Fibroblast of pulmonary artery (primary cell): ENCODE measurements at places on chromosomes 11 and 22.
A peak's percentile ranks its signal among the peaks of the same experiment; 100 is the strongest.

DNA sequence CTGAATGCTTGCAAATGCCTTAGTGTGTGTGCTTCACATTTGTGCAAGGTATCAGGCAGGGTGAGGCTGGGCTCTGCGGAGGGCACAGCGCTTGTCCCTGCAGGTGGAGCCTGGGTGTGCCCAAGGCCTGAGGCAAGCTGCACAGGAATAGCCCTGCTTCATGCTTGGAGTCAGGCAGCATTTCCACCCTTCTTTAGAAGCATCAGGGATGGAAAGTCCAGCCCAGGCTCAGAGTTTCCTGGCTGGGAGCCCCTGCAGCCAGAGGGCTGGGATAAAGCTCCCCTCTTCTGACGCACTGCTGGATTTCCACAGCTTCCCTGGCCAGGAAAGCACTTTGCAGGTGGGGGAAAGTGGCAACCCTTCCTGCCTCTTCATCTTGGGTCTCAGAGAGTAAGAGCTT lies 63.4 kb downstream of the GALNT18 start:
- no peak for DNase-seq

- DNase-seq, result no peak
Measured at GRCh38 chr11:47288066-47288465, 18.1 kb downstream of the MADD start.

DNA sequence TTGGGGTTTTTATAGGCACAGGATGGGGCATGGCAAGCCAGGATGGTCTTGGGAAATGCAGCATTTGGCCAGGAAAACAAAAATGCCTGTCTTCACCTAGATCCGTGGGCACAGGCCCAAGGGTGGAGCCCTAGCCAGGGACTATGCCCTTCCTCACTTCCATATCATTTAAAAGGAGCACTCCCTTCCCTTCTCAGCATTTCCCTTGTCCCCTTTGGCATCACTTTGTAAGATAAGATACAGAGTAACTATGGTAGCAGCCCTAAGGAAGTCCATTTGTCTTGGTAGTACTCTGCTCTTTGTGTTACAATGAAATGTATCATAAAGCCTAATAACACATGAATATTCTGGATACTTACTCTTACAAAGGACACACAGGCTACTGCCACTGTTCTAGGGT lies 1092.6 kb upstream of the TENM4 start:
- DNase-seq, result no peak

GRCh38 chr22:46053563-46054090 lies 76.7 kb upstream of the WNT7B start:
- peak; percentile 57 for DNase-seq

DNA sequence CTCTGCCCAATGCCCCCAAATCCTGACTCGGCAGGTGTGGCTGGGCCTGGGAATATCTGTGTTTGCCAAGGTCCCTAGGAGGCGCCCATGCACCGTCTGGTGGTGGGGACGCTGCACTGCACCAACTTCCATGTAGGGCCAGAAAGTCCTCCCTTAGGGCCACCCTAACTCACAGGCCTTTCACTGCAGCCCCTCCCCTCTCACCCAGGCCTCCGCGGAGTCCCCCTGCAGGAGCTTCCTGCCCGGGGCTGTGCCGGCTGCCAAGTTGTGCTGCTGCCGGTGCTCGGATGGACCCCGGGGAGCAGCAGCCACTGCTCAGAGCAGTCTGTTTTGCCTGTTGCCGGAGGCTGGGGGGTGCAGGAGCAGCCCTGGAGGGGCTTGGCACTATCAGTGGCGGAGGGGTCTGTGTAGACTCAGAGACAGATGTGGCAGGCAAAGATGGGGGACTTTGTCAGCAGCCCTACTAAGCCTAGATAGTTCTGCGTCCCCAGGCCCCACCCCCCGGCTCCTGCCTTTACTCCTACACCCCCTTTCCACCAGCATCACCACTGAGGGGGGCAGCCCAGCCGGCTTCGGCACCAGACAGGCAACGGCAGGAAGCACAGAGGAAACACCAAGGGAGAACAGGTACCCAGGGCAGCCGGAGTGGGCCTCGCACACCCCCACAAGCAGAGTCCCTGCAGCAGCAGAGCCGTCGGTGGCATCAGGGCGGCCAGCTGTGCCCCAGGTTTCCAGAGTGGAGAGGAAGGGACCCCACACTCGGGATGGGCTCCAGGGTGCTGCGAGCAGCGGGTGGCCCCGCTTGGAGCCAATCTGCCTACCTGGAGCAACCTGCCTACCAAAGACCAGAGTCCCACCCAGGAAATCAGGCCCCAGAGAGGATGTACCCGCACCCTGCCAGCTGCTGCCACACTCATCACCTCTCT lies 124.3 kb downstream of the TRIM29 start:
- peak; percentile 31 for DNase-seq

DNA sequence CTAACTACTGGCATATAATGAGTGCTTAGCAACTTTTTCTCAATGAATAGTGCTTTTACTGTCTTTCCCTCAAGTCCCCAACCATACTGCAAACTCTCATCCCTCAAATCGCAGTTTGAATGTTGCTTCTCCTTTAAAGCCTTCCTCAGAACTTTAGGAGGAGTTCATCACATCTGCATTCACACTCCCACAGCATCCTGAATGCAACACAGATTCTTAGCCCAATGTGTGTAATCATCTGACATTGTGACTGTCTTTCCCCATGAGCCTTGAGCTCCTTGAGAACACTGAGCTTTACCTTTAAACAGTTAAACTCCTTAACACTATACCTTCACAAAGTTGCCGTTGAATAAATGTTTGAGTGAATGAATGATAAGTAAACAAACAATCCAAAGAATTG lies 81.7 kb upstream of the FAM181B start:
- no peak for DNase-seq

DNA sequence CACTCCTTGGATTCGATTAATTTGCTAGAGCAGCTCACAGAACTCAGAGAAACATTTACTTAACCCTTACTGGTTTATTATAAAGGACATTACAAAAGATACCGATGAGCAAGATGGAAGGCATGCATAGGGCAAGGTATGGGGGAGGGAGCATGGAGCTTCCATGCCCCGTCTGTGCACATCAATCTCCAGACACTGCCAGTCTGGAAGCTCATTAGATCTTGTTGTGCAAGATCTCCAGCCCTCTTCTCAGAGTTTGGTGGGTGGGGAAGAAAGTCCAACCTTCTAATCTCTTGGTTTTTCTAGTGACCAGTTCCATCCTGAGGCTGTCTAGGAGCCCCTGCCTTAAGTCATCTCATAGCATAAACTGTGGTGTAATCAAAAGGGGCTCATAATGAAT lies 190.7 kb downstream of the UVRAG start:
- DNase-seq, result peak; percentile 16

- no peak for DNase-seq
Measured at GRCh38 chr22:24271386-24271854, 789 bp downstream of the SPECC1L start.

DNA sequence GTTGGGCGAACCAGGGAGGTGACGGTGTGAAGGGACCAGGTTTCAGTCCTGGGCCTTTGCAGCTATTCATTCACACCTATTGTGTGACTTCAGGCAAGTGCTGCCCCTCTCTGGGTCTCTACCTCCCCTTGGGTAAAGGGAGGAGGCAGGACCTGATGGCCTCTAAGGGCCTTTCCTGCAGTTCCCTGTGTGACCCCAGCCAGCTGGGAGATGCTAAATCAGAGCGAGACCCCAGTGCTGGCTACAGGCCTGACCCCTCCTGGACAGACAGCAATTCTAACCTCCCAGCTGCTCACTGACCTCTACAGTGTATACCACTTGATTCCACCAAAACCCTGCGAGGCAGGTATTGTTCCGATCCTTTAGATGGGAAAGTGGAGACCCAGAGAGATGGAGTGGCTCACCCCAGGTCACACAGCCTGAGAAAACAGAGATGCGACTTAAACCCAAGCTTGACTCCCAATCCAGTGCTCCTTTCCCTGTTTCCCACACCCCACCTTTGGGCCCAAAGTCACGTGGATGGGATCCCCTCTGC lies 6.2 kb downstream of the MAFF start:
- no peak for DNase-seq

DNA sequence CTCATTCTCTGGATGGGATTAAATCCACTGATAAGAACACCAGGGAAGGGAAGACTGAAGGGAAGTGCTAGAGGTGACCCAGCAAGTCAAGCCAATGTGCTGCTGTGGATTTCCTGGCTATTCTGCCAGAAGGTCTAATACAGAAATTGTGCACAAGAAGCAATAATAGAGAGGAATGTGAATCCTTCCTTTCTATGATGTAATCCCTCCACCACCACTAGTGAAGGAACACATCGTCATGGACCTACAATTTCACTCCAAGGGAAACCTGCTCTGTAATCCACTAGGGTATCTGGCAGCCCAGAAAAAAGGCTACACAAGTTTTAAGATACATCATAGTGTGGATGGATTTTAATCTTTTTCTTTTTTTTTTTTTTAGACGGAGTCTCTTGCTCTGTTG lies 17.4 kb downstream of the LARGE2 start:
- peak; percentile 20 for DNase-seq

DNA sequence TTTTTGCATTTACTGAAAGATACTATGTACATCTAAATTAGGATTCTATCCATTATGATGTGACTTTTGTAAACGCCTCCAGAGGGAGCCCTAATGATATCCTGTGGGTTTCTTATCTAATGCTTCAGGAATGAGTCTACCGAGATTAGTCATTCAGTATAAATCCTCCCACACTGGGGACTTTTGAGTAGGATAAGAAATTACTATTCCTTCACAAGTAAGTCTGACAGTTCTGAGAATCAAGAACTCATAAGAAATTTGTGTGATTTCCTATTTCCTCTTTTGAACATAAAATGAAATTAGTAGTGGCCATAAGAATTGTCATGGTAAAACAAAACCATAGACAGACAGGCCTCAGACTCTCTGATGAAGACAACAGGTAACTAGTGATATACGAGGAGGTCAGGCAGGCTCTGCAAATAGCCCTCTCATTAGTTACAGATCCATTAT lies 10.0 kb upstream of the OR5M1 start:
- peak; percentile 33 for DNase-seq

DNA sequence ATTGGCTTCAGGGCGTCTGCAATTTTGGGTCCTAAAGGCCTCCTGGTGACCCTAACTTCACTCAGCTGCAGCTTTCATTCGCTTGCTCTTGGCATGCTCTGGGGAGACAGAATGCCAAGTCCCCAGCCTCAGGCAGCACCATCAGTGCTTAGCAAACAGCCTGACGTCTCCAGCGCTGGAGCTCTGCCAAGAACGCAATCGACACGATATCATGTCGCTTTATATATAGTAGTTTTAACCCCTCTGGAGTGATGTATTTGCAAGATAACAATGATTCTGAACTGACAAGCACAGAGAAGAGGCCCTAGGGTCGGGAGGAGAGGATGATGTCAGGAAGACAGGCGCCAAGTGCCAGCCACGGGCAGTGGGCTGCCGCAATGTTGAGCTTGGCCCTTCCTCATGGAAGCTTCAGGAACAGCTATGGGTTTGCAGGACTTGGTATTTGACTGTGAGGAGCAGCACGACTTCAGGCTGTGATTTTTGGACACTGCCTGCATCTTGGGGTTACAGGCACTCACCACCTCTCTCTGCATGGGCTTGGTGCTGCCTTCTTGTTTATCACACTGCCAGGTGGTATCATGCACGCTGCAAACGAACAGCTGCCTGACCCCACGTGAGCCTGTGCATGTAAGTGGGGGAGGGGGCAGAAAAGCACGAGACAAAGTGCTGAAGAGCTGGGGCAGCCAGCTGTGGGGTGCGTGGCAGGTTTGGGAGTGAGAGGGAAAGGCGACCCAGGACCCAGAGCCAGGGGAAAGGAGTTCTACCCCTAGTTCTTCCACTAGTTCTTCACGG lies 26.1 kb downstream of the B3GAT1 start:
- DNase-seq, result no peak

DNA sequence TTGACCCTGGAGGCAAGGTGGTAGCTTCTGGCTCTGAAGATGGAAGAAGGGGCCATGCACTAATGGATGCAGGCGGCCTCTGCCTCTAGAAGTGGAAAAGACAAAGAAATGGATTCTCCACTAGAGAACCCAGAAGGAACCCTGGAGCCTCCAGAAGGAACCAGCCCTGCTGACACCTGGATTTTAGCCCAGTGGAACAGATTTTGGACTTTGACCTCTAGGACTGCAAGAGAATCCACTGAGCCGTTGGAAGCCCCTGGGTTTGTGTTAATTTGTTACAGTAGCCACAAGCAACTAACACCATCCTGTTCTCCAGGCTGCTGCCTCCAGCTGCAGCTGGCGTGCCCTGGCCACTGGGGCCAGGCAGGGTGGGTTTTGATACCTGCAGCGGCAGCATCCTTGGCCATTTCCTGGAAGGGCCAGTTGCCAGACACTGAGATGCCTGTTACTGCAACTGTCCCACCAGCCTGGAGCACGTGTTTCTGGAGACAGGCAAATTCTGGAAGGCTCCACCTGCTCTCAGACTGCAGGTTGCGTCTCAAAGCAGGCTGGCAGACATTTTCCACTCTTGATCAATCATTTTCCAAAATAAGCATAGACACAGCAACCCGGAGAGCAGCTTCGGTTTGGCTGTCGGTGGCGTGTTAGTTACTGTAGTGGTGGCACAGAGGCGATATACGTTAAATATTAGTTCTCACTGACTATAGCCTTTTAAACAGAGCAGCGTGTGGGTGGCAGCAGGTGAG lies 76.8 kb upstream of the PARVG start:
- no peak for DNase-seq

GRCh38 chr22:27247701-27248434 lies 553.7 kb downstream of the MN1 start:
- peak; percentile 90 for DNase-seq

- DNase-seq, result no peak
Measured at GRCh38 chr22:46622081-46622521, 1.9 kb downstream of the GRAMD4 start.

- no peak for DNase-seq
Measured at GRCh38 chr11:35967042-35967441, 23.2 kb downstream of the LDLRAD3 start.

DNA sequence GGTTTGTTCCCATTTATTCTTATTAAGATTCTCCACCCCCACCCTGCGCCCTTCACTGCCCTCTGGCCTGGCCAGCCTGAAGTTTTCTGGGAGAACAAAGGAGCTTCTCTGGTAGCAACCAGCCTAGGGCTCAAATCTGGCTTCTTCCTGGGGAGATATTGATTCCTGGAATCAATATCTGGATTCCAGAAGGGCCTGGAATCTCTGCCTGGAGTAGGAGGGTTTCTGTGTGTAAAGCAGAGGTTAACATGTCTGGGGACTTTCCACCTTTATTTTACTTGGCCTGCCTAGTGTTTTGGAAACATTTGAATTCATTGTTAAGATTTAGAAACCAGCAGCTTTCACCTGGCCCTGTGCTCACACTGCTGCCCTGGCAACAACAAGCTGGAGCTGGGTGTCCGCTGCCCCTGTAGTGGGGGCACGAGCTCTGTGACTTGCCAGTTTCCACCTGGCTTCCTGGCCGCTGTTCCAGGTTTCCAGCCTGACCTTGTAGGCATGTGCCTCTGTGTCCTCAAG lies 5.5 kb downstream of the C11orf91 start:
- DNase-seq, result no peak

- DNase-seq, result peak; percentile 59
Measured at GRCh38 chr11:111652184-111652583, 49.9 kb downstream of the SIK2 start.

DNA sequence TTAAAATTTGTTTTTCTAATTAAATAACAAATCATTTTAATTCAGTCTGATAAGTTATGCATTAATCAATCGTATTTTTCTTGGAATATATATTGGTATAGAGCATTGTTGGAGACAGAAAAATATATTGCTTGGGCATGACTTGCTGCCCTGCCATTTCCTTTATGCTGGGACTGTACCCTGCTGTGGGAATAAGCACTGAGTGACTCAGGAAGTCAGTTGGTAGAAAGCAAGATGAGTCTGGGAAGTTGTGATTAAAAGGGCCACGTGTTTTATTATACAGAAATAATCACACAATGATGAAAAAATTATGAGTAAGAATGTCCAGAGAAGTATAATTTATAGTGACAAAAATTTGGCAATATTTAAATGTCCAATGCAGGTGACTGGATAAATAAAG lies 139.5 kb downstream of the KIF18A start:
- no peak for DNase-seq
